AG10803 (cell line): ENCODE measurements at places on chromosomes 5 and 9.

GRCh38 chr5:156631005-156631404, 219.1 kb upstream of the PPP1R2B start:
- no peak for DNase-seq

- no peak for DNase-seq
These were observed 35.5 kb downstream of the CAMK4 start for GRCh38 chr5:111259636-111260035.

DNA sequence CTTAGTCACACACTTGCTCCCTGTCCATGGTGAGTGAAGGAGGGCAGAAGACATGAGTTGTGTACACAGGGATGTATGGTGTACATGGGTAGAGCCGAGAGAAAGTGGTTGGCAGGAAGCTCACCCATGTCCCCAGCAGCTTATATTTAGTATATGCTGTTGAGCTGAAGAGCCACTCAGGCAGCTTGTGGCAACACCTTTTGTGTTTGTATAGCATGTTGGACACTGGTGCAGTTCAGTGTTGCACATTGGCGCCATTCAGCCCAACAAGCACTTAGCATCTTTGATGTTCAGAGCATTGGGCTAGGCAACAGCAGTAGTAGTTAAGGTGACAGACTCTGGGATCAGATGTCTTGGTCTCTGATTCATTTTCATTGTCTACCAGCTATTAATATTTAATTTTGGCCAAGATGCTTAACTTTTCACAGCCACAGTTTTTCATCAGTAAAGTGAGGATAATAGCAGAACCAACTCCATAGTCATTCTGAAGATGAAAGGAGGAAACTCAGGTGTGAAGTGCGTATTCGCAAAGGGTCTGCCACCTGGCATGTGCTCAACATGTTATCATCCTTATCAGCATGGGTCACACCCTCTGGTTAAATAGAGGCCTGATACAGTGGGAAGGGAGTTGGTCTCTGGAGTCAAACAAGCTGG, 184.8 kb downstream of the NR3C1 start:
- no peak for DNase-seq

DNA sequence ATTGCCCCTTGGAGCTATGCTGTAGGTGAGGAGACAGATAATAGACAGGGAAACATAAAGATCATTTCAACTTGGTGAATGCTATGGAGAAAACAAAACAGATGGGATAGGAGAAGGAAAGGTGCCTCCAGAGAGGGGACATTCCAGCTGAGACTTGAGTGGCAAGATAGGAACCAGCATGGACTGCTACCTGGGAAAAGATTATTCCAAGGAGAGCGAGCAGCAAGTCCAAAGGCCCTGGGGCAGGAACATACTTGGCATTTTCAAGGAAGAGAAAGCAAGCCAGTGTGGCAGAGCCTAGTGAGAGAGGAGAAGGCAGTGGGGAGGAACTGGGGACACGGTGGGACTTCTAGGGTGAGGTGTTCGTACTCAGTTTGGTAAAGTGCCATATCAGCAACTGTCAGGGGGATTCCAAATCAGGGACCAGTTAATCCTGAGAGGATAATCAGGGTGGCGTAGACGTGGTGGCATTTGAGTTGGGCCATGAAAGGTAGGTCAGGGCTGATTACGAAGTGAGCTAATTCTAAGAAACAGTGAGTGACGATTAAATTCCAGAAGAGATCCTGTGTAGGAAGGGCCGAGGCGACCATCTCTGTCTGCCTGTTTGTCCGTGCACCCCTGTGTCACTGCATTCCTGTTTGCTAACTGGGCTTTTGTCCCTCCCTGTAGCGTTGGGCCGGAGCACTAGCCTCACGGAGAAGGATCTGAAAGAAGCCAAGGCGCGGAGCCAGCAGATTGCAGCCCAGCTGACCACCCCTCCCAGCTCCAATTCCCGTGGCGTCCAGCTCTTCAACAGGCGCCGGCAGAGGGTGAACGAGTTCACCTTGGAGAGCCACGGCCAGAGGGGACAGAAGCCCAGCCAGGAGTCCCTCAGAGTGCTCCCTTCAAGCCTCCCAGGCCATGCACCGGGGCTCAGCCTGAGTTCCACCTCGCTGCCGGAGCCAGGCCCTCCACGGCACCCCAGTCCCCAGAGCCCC, 7.1 kb downstream of the SYNPO start:
- no peak for DNase-seq

DNA sequence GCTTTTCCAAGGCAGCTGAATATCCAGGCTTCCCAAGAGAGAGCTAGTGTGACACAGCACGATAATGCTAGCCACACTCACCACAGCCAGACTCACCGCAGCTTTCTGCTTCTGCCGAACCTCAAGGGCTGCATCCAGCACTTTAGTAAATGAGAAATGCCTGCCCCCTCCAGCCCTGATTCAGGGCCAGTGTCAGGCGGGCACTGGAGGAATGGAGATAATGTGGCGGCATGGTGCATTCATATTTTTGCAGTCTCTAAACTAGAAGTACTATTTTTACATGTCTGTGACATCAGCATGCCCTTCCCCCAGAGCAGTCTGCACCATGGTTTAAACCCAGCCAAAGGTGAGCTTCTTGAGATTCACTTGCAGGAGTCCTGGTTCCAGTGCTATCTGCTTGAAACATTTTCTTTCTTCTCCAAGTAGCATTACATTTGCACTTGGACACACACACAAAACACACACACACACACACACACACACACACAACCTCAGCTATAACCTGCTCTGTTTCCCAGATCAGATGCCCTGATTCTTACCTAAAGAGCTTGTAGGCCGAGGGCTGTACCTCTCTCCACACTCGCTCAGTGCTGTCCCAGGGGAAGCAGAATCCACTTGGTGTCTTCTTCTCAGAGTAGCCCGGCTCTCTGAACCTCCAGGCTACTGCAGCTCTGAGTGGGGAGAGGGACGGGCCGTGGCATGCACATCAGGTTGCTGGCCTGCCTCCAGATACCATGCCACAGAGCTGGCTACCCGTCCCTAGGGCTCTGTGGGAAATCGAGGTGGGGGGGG, at the start of gene FGF1:
Gene FGF1, minus strand, starts transcription at position 673 of the 792 bp plus-strand sequence. CDS start 71,963 bp downstream, outside the sequence.
- DNase-seq, result peak; percentile 44

DNA sequence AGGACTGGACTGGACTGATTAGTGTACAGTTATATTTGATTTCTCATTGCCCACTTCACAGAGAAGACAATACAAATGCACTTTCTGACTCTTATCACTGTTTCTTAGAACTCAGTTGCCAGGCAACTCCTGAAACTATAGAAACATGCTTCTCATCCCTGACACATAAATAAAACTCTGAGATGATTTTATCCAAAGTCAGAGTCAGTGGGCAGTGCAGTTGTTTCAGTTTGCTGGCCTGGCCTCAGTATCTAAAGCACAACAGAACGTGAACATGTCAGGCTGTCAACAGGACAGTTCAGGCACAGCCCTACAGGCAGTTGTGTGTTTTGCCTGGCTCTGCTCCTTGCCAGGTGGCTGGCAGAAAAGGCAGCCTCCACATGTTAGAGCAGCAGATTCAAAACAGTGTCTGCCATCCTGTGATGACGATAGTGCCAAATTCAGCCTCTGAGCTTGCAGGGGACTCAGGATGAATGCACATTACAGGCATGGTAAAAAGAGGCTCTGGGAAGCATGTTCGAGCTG, 65.1 kb upstream of the CCDC152 start:
- peak; percentile 3 for DNase-seq

GRCh38 chr9:76216161-76216649, 178.0 kb downstream of the RFK start:
- DNase-seq, result peak; percentile 92
